ENCODE measurements at places on chromosomes 12 and 14.

GRCh38 chr12:12086362-12086761 lies 15.6 kb downstream of the BCL2L14 start:
- no peak for DNase-seq

DNA sequence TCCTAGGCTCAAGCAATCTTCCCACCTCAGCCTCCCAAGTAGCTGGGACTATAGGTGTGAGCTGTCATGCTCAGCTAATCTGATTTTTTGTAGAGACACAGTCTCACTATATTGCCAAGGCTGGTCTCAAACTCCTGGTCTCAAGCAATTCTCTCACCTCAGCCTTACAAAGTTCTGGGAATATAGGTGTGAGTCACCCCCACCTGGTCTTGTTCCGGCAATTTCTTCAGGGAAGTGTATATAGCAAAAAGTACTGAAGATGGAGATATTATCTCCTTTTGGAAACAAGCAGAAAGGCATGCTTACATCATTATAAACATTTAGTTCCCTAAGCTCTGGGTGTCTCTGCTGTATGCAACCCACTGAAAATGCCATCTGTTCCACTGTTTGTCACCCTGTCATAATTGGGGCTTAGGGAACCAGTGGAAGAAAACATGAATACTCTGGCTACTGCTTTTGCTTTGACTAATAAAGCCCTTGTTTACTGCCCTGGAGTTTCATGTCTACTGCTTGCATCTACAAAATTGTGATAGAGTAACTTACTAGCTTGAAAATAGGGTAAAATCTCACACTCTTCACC lies 940.2 kb downstream of the GALC start:
- no peak for DNase-seq

- no peak for DNase-seq
Measured at GRCh38 chr14:94819531-94819930, 49.6 kb upstream of the GSC start.

GRCh38 chr12:12334367-12335040 lies 15.5 kb downstream of the MANSC1 start:
- peak; percentile 72 for DNase-seq

DNA sequence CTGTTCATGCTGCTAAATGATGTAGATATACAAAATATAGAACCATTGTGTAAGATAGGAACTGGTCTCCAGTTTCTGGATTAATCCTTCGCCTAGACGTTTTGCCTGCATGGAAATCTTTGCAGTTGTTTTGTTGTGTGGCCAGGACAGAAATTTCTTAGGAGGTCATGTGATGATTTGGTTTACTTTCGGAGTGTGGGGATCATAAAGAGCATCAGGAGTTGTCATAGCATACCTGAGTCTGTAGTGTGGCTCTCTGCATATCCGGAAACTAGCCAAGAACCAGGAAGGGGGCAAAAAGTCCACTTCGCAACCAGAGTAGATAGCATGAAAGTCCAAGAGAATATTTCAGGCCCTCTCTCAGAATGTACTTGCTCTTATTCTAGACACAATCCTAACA lies 3.1 kb downstream of the SAMD4A start:
- no peak for DNase-seq

DNA sequence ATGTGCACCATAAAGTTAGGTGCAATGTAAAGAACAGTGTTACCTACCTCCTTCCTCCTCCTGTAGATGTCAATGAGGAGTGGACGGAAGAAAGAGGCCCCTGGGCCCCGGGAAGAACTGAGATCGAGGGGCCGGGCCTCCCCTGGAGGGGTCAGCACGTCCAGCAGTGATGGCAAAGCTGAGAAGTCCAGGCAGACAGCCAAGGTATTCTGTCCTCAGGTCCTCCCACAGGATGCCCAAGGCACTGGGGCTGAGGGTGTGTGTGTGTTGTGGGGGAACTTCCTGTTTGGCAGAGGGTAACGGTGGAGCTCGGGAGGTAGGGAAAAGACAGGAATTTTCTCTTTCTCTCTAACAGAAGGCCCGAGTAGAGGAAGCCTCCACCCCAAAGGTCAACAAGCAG lies 6.4 kb downstream of the ATN1 start:
- no peak for DNase-seq

DNA sequence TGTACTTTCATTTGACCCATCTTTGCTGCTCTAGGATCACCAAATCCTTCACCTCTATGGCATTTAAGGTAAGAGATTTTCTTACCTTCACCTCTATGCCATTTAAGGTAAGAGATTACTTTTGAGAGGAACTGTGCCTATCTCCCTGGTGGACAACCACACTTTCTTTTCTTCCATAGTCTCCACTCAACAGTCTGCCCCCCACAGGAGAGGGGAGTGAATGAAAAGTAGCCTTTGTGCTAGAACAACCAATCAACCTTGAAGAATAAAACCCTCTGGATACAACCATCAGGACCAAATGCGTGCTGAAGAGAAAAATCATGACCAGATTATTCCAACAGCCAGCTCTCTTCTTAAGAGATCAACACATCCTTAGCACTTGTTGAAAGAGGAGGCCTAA lies 258.6 kb upstream of the TMPO start:
- no peak for DNase-seq

DNA sequence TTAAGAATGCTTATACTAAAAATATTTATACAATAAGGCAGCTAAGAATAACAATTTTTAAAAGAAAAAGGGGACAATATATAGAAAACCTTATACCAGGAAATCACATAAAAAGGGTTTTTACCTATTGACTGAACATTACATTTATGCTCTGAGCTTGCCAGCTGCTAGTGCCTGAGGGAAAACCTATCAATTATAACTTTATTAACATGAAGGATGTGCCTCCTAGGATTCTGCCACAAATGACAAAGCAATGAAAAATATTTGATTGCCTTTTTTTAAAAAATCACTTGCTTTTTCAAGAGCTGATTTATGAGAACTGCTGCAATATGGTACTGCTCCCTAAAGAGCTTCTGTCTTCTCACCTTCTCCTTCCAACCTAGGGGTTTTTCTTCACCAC lies 185.7 kb downstream of the RIMBP2 start:
- no peak for DNase-seq

- DNase-seq, result no peak
Measured at GRCh38 chr14:76228138-76228537, 76.4 kb downstream of the GPATCH2L start.

DNA sequence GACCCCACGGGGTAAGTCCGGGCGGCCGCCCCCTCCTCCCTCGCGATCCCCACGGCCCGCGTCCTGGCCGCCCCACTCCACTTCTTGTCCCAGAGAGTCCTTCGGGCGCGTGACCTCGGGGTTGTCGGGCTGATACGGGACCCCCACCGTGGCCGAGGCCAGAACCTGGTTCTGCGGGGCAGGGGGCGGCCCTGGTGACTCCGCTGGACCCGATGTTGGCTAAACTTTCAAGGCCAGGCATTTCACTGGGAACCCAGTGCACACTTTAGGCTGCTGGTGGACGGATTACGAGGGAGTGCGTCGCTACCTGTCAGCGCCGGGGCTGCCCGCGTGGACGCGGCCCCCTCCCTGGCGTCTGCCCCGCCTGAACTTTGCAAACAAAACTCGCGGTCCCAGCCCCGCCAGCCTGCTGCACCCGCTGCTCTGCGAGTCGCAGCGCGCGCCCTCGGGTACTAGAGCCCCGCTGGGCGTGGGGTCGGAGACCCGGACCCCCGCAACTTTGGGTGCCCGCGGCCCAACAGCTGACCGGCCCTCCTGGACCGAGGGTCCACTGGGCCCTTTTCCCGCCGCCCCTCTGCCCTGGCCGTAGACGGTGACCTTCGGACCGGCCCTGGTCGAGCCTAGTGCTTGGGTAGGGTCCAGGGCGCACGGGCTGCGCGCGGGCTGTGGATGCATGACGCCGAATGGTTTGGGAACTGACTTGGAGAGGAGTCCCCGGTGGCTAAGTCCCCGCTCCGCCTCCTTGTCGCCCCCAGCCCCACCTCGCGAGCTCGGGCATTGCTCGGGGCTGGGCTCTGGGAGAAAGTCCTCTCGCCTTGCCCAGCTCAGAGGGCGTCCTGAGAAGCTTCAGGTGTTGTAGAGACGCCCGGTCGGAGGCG lies 624 bp downstream of the RIN3 start:
- DNase-seq, result peak; percentile 76

DNA sequence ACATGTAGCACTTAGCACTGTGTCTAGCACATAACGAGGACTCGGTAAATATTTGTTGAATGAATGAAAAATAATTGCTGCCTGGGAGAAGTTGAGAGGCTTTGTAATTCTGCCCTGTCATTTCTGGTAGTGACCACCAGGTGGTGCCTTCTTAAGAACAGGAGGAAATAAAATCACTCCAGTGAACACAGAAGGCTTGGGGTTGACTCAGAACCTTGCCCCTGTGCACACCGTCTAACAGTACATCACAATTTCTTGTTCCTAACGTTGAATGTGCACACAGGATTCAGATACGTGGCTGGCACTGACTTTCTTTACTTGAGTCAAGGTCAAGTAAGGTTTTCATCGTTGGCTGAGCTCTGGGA lies 91.8 kb downstream of the RGS6 start:
- DNase-seq, result peak; percentile 13

GRCh38 chr12:101490286-101490920 lies 15.3 kb downstream of the SPIC start:
- peak; percentile 77 for DNase-seq

GRCh38 chr12:123254853-123255446 lies 16.7 kb downstream of the CDK2AP1 start:
- DNase-seq, result no peak

GRCh38 chr14:91919814-91920213 lies 27.7 kb downstream of the FBLN5 start:
- no peak for DNase-seq

- no peak for DNase-seq
Measured at GRCh38 chr14:67510836-67511235, 22.3 kb upstream of the PLEKHH1 start.

- no peak for DNase-seq
Measured at GRCh38 chr12:8154526-8154925, 2.3 kb upstream of the ZNF705A start.

GRCh38 chr14:49594347-49595091 lies 4.2 kb upstream of the LRR1 start:
- DNase-seq, result peak; percentile 97

GRCh38 chr14:21199611-21200560 lies 44.0 kb upstream of the OR5AU1 start:
- no peak for DNase-seq

DNA sequence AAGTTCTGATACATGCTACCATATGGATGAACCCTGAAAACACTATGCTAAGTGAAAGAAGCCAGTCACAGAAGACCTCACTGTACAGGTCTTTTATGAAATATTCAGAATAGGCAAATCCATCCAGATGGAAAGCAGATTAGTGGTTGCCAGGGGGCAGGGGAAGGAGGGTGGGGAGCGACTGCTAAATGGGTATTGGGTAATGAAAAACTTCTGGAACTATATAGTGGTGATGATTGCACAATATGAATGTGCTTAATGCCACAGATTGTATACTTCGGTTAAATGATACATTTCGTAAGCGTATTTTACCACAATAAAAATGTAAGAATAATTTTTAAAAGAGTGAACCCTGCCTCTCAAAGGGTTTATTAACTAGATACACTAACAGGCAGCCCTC lies 11.8 kb upstream of the KSR2 start:
- no peak for DNase-seq

DNA sequence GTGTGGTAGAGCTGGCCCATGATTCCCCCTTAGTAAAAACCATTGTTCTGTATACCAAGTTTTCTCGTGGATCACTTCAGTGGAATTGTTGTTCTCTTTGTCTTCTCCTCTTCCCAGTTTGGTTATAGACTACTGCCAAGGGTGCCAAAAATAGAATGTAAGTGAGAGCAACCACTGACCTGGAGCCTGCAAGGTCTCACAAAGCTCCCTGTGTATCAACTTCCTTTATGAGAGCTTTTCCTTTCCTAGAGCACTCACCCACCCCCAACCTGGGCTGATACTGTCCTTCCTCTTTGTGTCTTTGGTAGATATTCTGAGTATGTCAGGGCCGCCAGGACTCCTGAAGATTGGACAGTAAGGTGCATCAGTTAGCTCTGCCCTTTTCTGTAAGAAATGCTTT lies 101.0 kb downstream of the SCN8A start:
- no peak for DNase-seq

DNA sequence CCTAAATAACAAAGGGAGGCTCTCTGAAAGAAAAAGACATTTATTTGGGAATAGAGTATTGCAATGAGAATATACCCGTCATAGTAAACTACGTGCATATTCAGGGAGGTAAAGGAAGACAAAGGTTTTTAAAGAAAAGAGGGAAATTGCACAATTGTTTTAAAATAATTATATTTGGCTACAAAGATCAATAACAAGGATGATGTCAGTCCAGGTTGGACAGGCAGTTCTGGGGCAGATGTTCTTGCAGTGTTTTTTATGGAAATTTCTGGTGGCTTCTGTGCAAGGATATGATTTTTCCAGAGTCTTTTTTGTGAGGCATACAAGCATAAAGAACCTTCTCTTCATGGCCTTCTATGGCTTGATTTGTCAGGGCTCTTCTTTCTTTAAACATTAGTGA lies 29.6 kb downstream of the HSD17B6 start:
- DNase-seq, result no peak

- DNase-seq, result no peak
Measured at GRCh38 chr12:50571786-50572185, 67.0 kb downstream of the DIP2B start.

DNA sequence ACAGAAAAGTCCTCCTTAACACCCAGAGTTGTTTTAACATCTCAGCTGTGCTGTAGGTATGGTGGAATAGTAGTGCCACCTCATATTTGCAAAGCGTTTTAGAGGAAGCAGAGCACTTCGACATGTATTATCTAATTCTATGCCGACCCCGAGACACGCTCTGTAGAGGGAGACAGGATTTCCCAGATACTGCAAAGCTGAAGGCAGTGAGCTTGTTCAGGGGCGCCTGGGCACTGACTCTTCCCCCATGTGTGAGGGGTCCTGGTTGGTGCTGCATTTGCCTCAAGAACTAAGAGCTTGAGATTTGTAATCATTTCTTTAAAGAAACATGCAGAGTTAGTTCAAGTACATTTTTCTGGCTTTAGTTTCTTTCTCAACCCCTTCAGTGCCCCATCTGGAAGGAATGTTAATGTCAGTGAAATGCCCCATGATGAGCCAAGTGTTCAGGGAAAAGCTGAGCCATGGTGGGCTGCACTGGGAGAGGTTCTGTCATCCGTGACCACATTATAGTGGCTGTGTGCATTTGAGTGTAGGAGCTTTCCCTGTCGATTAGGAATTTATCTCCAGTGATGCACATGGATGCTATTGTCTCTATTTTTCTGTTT lies 66.3 kb downstream of the MBIP start:
- DNase-seq, result no peak

- DNase-seq, result no peak
Measured at GRCh38 chr14:73712071-73712506, 2.1 kb downstream of the PNMA1 start.

DNA sequence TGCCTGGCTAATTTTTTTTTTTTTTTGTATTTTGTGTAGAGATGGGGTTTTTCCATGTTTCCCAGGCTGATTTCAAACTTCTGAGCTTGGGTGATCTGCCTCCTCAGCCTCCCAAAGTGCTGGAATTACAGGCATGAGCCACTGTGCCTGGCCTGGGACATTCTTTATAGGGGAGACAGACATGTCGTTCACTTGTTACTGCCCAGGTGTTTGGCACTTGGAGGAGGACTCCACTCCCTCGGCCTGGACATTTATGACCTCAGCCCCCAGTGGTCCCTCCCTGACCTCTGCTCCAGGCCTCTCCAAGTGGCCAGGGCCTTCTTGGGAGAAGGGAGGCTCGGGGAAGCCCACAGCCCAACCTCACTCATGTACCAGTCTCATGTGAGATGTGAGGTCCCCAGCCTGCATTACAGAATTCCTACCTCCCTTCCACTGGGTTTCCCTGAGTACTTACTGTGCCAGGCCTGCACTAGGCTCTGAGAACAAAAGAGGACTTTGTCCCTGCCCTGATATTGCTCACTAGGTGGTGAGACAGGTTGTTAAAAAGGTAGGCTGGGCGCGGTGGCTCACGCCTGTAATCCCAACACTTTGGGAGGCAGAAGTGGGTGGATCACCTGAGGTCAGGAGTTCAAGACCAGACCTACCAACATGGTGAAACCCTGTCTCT lies 9.7 kb upstream of the POP5 start:
- peak; percentile 96 for DNase-seq
